ENCODE measurements at places on chromosomes 5 and 9. TPM values are rescaled to one million over a fixed set of nuclear protein-coding genes. Genes with fewer than 3 reads are reported as not detected.

BHMT2 gene
- total RNA-seq: not detected

GRCh38 chr5:79992891-79993657, 2.0 kb upstream of the MTX3 start:
- DNase-seq: no peak

DNA sequence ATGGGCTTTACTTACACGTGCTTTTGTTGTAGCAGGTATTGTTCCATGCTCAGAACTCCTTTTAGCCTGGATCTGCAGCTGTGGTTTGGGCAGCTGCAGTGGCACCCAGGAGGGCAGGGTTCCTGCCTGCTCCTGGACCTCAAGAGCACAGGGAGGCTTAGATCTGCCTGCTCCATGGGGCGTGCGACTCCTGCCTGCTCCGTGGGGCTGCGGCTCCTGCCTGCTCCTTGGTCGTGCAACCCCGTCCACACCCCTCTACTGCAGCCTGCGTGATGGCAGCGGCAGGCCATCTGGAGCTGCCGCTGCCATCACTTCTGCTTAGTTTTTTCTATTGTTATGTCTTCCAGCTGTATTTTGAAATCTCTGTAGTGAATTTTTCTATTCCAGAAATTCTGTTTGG, 11.7 kb upstream of the UGT3A2 start:
- DNase-seq: no peak

LRRC19 gene
- total RNA-seq: not detected

LARP1 gene
- 33.5 TPM for total RNA-seq

DNA sequence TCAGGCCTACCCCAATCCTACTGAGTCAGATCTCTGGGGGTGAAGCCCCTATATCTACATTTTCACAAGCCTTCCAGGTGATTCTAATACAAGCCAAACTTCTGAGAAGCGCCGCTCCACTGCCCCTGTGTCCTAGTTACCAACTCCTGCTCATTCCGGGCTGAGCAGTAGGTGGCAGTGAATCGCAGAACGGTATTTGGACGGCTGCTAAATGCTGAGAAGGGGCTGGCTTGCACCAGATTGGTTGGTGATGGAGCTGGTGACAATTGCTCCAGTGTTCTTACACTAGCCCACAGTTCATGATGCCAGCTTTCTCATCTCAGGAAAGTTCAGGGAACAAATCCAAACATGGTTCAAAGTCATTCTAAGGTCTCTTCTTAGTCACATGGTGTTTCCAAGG, 31.1 kb upstream of the FGF1 start:
- peak; percentile 64 for DNase-seq

DNA sequence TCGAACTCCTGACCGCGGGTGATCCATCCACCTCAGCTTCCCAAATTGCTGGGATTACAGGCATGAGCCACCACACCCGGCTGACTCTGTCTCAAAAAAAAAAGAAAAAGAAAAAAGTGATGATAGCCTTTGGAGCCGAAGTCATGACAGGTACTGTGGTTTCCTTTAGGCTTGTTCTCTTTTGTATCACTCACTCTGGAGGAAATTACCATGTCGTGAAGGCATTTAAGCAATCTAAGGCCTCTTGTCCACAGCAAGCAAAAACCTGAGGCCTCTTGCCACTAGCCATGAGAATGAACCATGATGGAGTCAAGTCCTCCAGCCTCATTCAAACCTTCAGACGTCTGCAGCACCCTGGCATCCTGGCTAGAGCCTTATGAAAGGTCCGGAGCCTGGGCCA, 286.1 kb downstream of the RAB3C start:
- no peak for DNase-seq

- DNase-seq: no peak
These were observed 105.0 kb downstream of the ERCC6L2 start for GRCh38 chr9:95980262-95981125.
